ENCODE measurements at places on chromosomes 16 and 17.
A peak's percentile ranks its signal among the peaks of the same experiment; 100 is the strongest.

- peak; percentile 12 for DNase-seq
These were observed 23.2 kb downstream of the ITGB3 start for GRCh38 chr17:47276868-47277267.

DNA sequence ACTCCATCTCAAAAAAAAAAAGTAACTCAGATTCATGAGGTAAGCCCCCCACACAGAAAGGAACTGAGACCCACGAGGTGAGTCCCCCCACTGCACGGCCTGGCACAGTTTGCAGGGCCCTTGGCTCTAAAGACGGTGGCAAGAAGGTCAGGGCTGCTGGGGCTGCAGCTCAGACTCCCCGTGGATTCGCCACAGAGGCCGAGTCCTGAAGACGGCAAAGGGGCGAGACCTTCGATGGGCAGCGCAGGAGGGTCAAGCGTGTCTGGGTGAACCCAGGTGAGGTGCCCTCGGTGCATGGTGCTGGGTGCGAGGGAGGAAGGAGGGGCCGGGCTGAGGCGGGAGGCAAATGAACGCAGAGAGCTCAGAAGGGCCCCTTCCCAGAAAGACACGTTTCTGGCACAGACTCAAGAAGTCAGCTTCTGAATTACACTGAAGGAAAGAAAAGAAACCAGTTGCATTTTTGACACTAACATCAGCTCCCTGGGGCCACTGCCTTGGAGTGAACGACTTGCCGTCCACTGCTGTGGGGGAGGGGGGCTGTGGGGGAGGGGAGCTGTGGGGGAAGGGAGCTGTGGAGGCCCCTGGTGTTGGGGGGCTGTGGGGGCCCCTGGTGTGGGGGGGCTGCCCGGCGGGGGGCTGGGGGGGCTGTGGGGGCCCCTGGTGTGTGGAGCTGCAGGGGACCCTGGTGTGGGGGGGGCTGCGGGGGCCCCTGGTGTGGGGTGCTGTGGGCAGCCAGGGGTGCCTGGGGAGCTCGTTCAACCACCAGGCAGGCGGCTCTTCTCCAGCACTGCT, 69.8 kb upstream of the METRNL start:
- DNase-seq: no peak

GRCh38 chr17:58587713-58588117, 73.3 kb upstream of the MTMR4 start:
- DNase-seq: peak; percentile 42

DNA sequence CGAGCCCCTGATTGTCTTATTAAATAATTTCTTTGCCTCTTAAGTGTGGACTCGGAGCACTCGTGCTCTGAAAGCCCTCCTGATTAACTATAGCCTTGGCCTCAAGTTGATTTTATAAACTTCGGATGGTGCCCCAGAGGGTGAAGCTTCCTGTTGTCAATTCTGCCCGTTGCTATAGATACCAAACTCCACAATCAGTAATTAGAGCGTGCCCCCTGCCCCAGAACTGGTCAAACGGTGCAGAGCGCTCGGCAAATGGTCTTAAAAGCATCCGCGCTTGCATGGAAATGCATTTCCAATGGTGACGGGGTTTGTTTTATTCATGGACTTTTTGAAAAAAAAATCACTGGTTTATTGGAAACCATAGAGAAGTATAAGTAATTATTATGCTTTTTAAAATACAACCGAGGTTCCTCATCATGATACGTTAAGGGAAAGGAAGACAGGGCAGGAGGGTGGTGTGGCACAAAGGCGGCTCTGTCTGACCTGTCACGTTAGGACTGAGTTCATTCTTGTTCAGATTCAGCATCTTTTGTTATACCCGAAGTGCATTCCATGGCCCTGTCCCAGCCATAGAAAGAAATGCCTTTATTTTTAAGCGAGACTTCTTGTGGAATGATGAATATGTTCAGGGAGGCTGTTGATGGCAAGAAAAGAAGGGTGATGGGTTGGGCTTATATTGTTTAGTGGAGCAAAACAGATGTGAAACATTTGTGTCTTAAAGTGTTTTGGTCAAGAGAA, 476.4 kb downstream of the MAF start:
- no peak for DNase-seq

- DNase-seq: peak; percentile 10
These were observed 65.9 kb upstream of the SDK2 start for GRCh38 chr17:73710095-73710592.

DNA sequence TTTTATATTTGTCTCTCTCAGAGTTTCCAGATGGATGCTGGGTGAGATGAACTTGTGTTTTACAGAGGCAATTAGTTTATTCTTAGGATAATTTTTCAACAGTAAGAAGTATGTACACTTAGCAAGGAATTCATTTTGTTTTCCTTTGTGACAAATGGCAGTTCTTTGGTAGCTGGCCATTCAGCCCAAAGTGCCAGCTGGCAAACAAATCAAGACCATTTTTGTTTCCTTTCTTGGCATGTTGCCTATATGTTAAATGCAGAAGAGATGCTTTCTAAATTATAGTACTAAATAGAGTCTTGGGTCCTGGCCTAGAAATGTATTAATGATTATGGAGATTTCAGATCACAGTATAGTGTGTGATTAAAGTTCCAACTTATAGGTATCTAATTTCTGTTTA, 337.1 kb downstream of the CNTNAP4 start:
- DNase-seq: no peak

DNA sequence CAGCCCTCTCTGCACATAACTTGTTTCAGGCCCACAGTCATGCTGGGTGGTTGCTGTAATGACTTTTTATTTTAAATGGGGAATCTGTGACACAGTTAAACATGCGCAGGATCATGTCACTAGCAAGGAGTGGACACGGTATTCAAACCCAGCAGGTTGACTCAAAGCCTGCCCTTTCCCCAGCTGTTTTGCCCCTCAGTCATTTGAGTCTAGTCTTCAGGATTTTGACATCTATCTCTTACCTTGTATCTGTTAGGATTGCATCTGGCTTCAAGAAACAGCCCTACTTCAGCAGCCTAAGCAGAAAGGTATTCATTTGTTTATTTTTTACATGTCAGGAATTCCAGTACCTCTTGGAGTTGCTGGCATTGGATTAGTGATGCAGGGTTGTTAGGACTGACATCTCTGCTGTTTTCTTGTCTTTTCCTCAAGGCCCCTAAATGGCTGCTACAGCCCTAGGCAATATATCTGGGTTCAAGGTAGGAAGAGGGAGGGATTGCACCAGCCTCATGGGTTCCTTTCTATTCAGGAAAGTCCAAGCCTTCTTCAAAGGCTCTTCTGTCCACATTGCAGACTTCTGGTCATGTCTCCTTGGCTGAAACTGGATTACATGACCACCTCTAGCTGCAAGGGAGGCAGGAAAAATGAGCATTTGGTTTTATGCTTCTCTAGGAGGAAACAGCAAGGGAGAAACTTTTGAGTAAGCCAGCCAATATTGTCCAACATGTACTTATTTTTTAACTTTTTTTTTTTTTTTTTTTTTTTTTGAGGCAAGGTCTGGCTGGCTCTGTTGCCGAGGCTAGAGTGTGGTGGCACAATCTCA, 22.8 kb downstream of the ABCC1 start:
- DNase-seq: no peak

DNA sequence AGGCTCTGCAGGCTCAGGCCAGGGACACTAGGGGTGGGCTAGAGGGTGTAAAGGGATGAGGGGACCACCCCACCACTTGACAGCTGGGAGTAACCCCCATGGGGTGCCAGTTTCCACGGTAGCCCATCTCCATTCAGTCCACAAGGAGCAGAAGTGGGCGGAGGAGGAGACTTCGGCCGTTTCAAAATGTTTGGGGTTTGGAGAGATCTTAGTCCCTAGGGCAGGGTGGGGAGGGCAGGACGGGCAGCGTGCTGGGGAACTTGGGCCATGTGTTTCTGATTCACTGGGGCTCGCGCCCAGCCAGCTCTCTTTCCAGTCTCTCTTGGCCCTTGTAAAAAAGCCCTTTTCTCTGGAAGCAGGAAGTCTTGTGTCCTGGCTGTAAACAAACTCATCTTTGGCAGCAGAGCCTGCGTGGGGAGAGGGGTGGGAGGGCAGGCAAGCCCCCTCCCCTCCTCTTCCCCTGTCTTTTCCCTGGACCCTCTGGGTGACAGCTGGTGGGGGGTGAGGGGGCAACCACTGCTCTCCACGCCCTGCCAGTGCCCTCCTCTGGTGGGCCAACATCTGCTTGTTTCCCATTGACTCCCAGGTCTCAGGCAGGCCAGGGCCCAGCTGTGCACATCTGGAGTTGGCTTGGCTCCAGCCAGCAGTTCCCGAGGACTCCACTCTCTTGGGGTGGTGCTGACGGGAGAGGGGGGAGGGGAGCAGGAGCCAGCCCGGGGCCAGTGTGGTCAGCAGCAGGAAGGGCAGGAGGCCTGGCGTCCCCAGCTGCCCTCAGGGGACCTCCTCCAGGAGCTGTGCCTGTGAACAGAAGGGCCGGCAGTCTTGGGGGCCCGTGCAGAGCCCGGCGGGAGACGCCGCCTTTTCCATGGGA, 8.1 kb downstream of the CYGB start:
- peak; percentile 29 for DNase-seq

DNA sequence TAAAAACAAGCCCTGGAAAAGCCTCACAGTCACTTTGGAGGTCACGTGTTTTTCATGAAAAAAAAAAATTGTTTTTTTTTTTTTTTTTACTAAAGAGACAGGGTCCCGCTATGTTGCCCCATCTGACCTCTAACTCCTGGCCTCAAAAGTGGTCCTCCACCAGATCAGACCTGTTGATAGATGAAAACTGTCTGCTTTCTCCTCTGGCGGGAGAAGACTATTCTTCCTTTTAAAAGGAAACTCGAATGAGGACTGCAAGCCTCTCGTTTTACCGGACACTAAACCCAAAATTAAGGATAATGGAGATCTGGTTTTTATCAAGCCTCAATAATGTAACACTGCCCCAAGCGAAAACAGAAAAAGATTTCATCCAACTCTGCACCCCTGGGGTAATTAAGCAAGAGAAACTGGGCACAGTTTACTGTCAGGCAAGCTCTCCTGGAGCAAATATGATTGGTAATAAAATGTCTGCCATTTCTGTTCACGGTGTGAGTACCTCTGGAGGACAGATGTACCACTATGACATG, 25.8 kb downstream of the ZCCHC14 start:
- DNase-seq: no peak

GRCh38 chr16:50606431-50607050, 58.3 kb downstream of the NKD1 start:
- DNase-seq: no peak

DNA sequence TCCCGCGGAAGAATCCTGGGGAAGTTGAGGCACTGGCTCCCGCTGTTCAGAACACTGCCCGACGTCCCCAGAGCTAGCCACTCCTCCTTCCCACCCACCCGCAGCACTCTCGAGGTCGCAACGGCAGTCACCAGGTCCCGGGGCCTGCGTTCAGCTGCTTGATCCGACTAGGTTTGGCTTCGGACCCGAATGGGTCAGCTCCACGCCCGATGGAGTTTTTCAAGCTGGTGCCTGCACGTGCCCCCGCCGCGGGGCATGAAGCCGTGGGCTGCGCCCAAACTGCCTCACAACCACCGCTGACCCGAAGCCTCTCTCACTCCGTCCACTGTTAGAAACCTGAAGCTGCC, 12.4 kb upstream of the ODF4 start:
- no peak for DNase-seq

DNA sequence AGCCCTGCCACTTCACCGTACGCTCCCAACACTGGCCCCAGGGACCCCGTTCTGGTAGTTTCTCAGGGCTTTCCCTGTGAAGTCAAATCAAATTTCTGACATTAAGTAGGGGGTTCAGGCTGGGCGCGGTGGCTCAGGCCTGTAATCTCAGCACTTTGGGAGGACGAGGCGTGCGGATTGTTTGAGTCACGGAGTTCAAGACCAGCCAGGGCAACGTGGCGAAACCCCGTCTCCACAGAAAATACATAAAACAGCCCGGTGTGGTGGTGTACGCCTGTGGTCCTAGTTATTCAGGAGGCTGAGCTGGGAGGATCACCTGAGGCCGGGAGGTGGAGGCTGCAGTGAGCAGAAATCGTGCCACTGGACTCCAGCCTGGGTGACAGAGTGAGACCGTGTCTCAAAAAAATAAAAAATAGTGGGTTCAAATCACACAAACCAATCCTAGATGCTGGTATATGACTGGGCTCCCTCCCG, 632 bp downstream of the CYBC1 start:
- no peak for DNase-seq

- no peak for DNase-seq
These were observed 72.9 kb downstream of the CREBBP start for GRCh38 chr16:3807425-3808123.

GRCh38 chr16:30526137-30526822, at the start of gene ZNF768:
ZNF768 (minus strand) TSS chr16:30526566; CDS start chr16:30526413, 153 bp downstream.
- peak; percentile 58 for DNase-seq

DNA sequence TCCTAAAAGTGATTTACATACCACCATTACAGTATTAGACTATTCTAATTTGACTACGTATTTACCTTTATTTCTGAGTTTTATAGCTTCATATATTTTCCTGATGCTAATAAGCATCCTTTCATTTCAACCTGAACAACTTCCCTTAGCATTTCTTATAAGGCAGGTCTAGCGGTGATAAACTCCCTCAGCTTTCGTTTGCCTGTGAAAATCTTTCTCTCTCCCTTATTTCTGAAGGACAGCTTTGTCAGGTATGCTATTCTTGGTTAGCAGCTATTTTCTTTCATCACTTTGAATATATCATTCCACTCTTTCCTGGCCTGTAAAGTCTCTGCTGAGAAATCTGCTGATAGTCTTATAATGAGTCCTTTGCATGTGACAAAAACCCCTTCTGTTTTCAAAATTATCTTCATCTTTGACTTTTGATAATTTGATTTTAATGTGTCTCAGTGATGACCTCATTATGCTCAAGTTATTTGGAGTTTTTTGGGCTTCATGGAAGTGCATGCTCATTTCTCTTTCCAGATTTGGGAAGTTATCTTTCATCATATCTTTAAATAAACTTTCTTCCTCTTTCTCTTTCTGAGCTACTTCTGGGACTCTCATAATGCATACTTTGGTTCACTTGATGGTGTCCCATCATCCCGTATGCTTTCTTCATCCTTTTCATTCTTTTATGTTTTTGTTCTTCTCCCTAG, 285.4 kb upstream of the PMFBP1 start:
- DNase-seq: no peak

GRCh38 chr17:40247926-40248495, 28.9 kb downstream of the WIPF2 start:
- DNase-seq: no peak
